ENCODE measurements at places on chromosomes 5 and 9.

- DNase-seq = no peak
Observed at GRCh38 chr5:40052808-40053207, 626.9 kb upstream of the PTGER4 start.

DNA sequence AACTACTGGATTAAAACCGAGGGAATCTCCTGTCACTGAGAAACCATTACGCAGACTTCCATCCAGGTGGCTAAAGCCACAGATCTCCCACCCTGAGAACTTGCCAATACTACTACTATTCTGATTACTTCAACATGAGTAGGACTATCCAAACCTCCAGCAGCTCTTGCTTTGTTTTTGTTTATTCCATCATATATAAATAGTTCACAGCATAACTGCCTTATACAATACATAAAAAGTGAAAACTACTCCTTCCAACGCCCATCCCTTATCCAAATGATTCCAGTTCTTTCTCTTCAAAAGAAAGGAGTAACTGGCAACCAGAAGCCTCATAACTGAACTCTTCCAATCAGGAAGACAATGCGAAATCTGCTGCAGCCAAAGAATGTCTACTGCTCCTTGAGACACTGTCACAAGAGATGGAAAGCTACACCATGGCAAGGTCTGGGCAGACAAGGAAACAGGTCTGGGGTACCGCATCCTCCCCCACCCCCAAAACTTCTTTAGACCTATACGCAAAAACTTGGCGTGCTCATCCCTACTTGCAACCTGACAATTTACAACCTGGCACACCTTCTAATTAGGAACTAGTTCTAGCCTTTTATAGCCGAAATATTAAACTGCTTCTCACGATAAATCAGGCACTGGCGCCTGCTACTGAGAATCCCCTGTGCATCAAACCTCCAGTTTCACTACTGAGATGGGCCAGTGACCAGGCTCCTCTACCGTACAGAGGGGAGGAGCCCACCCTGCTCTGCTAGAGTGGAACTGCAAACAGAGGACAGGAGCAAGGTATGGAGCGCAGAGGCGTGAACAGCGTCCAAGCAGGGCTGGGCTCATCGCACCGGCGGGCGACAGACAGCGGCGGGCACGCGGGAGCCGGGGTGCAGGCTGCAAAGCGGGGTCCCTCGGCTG, 986 bp downstream of the PLPP1 start:
- DNase-seq = no peak

DNA sequence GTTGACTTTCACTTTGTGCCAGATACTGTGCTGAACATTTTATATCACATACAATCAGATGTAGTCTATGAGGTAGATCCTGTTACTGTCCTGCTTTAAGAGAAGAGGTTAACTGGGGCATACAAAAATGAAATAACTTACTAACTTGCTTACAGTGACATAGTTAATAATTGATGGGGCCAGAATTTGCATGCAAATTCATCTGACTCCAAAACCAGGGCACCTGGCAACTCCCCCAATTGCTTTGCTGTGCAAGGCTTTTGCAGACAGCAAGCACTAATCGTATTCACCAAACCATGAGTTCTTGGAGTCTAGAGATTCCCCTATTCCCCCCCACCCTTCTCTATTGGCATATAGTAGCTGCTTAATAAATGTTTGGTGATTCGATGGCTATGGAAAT, 155.9 kb downstream of the TTLL11 start:
- no peak for DNase-seq

- no peak for DNase-seq
Observed at GRCh38 chr5:128913551-128913950, 51.7 kb upstream of the SLC27A6 start.

DNA sequence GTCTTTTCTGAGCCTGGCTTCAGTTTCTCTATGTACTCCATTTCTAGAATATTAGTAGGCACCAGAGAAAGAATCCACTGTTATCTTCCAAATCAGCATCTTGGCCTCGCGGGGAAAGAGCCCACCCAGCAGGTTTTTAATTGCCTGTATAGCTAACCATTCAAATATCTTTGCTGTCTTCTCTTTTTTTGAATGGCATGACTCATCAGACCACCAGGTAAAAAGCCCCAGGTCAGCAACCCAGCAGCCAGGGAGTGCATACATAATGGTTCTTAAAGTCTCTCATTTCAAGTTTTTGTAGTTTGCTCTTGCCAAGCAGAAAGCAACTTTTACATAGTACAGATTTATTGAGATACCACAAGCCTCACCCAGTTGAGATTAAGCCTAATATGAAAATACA, 50.7 kb downstream of the TMEM167A start:
- DNase-seq = no peak

- no peak for DNase-seq
Observed at GRCh38 chr5:143037071-143037470, 266.9 kb downstream of the ARHGAP26 start.
